Stromal cell of bone marrow (primary cell): ENCODE measurements at places on chromosomes 1 and 21.

- DNase-seq, result no peak
Observed at GRCh38 chr1:221945669-221946068, 203.8 kb upstream of the DUSP10 start.

DNA sequence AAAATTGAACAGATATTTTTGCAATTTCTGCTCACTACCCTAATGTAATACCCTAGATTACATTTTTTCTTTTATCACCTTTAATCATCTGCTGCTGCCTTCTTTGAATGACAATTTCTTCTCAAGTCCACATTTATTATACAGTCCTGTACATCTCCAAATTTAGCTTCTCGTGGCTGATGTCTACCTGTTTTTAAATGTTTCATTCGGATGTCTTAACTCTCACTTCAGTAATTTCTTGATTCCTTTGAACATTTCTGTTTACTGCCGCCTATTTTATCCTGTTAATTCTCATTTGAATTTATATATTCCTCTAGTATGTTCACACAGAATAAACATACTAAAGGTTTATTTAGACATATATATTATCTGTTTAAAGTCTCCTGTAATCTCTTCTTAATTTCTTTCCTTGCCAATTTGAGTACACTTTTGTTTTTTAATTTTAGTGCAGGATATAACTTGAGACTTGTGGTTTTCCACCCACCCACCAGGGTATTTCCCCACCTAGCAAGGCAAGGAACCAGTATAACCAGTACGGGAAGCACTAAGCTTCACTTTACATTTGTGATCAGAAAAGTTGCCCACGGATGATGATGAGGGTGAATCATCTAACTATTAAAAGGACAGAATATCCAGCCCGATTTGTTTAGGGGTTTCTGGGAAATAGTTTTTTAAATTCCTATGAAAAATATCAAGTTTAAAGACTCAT is 12.7 kb downstream of the INSL5 start:
- no peak for DNase-seq

GRCh38 chr1:230823426-230823825 is 44.9 kb downstream of the C1orf198 start:
- peak; percentile 50 for DNase-seq

- DNase-seq, result no peak
Observed at GRCh38 chr1:58895559-58896145, 111.8 kb upstream of the JUN start.

GRCh38 chr1:41733725-41734124 is 185.0 kb downstream of the HIVEP3 start:
- DNase-seq, result no peak
